ENCODE measurements at places on chromosomes 7 and 10.

- no peak for DNase-seq
Observed at GRCh38 chr10:78609976-78610375, 458.8 kb upstream of the ZMIZ1 start.

DNA sequence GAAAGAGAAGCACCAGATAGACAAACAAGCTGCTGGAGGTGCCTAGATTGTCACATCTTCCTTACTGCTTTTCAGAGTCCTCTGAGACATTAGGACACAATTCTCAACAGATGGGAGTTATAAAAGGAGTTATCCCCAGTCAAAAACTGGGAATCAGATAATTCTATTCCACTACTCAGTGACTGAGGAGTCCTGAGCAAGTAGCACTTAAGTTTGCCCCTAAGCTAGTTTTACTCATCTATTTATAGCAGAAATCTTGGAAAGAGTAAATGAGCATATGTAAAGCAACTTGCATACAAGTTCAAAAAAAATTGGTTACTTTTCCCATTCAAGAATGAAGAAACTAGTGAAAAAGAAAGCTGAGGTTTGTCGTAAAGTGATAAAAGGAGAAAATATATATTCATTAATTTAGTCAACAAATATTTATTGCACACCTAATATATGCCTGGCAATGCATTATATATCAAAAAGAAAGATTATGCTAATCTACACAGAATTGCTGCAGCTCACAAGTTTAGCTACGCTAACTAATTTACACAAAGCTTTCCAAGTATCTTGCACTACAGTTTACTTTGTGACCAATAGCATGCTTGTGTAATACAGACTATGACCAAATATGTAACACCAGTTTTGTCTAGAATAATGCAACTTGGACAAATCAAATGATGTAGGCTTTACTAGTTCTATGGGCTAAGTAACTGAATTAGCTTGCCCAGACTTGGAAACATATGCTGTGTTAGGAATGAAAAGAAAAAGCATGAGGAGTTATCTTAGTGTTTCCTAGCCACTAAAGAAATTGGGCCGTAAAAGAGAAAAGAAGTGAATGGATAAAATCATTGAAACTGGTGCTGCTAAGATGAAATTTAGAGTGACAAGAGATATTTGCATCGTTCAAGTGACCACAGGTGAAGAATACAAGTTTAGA is 106.3 kb downstream of the GRM3 start:
- no peak for DNase-seq

GRCh38 chr7:153151766-153152165 is 392.2 kb downstream of the ACTR3B start:
- DNase-seq: no peak

DNA sequence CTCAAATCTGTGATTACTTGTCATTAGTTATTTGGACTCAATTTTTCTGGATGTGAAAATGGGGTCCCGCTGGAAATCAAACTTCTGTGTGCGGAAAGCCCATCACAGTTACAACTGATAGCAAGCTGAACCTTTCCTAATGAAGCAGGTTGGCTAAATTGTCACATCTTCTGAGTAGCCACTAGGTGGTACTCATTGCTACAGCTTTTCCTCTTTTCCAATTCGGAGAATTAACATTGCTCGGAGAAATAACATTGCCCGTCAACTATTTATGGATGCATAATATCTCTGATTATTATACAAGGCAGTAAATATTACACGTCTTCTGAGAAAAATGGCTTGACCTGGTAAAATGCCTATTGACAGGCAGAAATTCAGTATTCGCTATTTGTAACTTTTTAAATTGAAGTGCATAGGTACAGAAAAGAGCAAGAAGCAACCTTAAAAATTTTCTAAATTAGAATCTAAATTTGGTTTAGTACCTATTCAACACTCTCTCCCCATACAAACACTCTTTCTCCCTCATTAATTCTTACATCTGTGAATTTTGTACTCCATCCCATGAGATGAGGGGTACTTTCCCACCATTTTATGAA is 17.3 kb upstream of the BLOC1S2 start:
- DNase-seq: no peak

GRCh38 chr7:134660242-134660785 is 13.7 kb downstream of the BPGM start:
- no peak for DNase-seq

- no peak for DNase-seq
Observed at GRCh38 chr10:35498693-35499092, 106.4 kb upstream of the GJD4 start.

DNA sequence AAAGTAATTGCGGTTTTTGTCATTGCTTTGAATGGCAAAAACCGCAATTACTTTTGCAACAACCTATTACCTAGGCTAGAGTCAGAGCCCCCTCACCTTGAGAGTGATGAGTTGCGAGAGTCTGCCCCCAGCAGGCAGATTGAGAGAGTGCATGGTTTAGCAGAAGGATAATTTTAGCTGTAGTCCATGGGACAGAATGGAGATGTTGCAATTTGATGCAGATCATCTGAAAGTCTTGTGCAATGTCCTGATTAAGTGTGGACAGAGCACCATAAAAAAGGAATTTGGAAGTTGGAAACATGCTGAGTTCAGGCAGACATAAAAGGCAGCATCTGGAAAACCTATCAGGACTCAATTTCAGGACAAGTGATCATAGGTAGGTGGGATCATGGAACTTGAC is 48.7 kb downstream of the GPR141 start:
- no peak for DNase-seq

DNA sequence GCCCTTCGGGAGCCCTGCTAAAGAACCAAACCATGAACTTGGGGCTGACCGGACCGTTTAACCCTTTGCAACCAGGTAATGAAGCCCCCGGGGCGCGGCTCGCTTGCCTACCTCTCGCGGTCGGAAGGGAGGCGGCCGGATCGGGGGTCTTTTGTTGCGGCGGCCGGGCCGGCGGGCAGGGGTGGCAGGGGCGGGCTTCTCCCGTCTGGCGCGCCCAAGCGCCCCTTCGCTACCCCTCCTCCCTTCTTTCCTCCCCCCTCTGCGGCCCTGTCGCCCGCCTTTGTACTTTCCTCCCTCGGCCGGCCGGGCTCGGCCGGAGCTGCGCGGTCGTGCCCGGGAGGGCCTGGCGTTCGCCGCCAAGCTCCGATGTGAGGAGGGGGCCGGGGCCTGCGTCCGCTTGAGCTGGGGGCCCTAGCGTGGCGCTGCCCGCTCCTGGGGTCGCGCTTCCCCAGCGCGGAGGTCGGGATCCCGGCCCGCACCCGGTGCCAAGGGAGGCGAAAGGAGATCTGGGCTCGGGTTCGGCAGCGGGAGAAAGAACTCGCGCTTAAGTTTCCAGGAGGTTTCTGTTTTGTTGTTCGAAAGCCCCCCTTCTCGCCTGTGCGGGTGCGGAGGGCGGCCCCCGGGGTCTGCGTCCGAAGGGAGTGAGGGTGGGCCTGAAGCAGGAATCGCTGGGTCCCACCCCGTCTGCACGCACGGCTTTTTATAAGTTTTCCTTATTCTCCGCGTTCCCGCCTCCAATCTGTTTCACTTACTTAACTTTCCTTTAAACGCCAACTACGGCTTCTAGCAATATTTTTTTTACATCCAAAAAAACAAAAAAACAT is 436.8 kb upstream of the GALNT17 start:
- DNase-seq: no peak

- DNase-seq: no peak
Observed at GRCh38 chr10:126670056-126670894, at the start of gene C10orf90. Gene C10orf90, minus strand, starts transcription at chr10:126670693. Its CDS starts 213 bp downstream, at chr10:126670480.

DNA sequence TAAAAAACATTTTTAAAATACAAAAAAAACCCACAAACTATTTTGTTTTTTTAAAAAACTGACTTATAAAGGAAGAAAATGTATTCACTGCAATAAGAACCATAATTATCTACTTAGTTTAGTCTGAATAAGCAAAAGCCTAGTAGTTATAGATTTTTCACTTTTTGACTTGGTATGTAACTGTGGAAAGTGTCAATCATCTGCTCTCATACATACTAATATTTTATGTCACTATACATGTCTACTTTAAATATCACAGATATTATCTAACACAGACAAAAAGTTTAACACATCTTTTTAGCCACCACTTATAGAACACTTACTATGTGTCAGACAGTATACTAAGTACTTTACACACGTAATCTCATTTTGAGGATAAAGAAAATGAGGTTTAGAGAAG is 3.2 kb upstream of the JMJD1C start:
- no peak for DNase-seq

- no peak for DNase-seq
Observed at GRCh38 chr10:60914690-60915141, 29.3 kb downstream of the RHOBTB1 start.

GRCh38 chr10:104301907-104302690 is 33.1 kb downstream of the GSTO2 start:
- no peak for DNase-seq

DNA sequence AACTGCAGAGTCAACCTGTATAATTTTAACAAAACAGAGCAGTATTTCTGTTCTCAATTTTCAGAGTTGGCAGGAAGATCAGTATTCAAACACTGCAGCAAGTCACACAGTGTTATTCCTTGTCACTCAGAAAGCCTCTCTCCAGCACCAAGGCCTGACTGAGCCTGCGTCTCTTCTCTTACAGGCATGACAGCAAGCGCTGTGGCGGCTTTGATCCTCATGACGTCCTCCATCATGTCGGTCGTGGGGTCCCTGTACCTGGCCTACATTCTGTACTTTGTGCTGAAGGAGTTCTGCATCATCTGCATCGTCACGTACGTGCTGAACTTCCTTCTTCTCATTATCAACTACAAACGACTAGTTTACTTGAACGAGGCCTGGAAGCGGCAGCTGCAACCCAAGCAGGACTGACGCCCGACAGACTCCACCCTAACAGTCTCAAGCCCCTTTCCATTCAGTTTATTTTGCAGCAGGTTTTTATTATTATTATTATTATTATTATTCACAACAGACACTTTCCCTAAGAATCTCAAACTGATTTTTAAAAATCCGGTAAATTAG is 28.0 kb downstream of the GUSB start:
- no peak for DNase-seq

GRCh38 chr7:30155481-30155880 is 20.7 kb downstream of the MTURN start:
- no peak for DNase-seq

- peak; percentile 30 for DNase-seq
Observed at GRCh38 chr10:12201543-12201942, 5.6 kb downstream of the CDC123 start.

- no peak for DNase-seq
Observed at GRCh38 chr7:101722247-101722646, 93.2 kb upstream of the MYL10 start.

- DNase-seq: no peak
Observed at GRCh38 chr7:80858141-80858903, 60.5 kb downstream of the SEMA3C start.

- DNase-seq: no peak
Observed at GRCh38 chr7:110601710-110602109, 489.2 kb upstream of the LRRN3 start.

DNA sequence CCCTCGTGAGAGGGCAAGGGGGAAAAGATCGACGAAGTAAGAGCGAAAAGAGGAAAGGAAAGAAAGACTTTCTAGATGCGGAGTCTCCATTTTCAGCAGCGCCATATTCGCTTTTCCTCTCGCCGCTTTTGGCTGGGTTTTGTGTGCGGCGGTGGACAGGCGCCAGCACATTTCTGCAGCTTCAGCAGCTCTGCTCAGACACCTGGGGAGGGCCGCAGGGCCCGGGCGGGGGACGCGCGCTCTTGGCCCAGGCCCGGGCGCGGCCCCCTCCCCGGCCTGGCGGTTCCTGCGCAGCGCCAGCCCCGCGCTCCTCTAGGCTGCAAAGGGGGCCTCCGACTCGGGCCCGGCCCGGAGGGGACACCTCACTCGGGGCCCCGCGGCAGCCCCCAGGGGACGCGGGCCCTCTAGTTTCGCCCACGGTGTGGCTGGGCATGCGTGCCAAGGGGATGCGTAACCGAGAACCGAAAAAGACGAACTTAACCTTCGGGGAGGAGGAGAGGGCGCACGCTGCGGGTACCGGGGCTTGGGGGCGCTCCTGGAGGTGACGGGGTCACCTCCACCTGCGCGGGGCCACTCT is 34.5 kb upstream of the EBLN1 start:
- DNase-seq: peak; percentile 71

DNA sequence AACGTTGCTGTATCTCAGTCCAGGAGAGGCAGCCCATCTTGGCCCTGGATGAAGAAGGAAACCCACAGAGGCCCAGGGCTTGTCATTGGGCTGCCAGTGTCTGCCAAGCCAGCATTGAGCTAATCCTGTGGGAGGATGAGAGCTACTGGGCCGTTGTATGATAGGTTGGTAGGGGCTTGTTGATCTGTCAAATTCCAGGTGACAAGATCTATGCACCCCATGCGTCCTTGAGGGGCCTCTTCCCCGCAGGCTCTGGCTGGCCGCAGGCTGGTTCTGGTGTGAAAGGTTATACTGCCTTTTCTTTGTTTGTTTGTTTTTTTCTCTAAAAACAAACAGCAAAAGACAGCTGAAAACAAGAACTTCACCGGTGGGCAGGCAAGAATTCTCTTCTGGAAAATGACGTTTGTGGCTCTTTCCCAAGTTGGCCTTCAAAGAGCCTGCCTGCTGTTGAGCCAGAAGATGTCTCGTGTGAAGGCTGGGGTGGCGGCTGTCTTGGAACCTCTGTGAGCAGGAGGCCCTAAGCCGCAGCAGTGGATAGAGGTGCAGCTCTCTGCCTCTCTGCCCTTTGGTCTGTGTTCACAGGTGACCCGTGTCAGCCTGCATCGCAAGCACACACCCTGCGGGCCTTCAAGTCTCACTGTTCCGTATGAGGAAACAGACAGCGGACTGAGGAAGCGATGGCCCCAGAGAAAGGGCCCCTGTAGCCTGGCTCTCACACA is 23.3 kb downstream of the CYP17A1 start:
- DNase-seq: no peak

Data from stimulated activated CD4-positive, alpha-beta T cell treated with anti-CD3 and anti-CD28 coated beads, Interleukin-1b, Interleukin-23, amount 100 ng/mL, for 48 hours (primary cell).